ENCODE measurements at places on chromosomes 3 and 15.
A peak's percentile ranks its signal among the peaks of the same experiment; 100 is the strongest.

DNA sequence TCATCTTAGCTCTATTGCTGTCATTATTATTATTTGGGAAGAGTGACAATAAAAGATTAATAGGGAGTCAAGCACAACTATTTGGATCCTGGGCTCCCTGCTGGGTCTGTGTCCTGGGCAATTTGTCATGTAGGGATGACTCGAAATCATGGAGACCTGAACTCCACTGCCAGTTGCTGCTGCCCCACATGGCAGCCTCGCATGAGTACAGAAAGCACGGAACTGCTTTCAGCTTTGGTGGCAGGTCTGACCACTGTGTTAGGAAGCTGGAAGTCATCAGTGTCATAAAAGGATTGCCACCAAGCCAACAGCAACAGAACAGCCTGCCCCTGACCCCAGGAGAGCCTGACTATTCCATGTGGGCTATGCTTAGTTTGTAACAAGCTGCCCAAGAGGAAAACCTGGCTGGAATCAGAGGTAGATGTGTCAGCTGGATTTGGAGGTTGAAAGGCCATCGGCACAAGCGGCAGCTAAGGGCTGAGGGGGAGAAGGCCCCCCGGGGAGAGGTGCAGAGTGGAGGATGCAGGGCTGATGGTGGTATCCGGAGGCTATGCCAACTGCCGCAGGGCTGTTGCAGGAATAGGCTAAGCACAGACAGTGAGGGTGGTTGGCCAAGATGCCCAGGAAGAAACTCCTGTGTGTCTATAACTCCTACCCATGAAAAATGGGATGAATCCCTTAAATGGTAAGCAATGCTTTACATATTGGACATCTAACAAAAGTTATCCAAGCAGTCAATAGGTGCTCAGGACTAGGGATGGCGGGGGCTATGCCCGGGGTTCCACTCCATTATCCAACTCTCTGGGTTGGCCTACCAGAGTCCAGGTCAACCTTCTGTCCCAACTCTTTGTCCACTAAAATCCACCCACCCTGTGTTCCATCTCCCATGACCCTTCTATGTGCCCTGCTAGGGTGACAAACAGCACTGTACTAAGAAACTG, 291.6 kb downstream of the ADAMTS17 start:
- H3K4me3 ChIP-seq: no peak overlapping the region
- no peak overlapping the region for H3K27ac ChIP-seq
- H3K27me3 ChIP-seq: no peaks in the 10 kb centered on the region
- H3K36me3 ChIP-seq: no peaks in the 10 kb centered on the region
- DNase-seq: no peak

DNA sequence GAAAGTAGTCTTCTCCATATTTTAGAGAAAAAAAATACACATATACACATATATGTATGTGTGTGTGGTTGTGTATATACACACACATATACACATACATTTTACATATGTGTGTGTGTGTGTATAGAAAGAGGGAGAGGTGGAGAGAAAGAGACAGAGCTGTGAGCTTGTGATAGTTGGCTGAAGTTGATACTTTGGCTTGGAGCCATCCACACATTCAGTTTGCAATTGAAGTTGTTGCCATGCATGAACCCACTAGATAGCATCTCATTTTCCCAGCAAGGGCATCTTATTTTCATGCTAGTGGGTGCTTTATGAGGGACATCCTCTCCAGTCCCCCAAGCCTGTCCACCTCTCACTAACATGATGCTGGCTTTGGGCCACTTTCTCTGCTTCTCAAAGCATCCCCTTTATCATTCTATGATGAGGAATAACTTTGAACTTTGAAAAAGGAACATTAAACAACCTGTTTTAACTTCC, 228.6 kb downstream of the ZNF621 start:
- DNase-seq: no peak
- H3K36me3 ChIP-seq: no peaks in the 10 kb centered on the region
- no peaks in the 10 kb centered on the region for H3K27me3 ChIP-seq

DNA sequence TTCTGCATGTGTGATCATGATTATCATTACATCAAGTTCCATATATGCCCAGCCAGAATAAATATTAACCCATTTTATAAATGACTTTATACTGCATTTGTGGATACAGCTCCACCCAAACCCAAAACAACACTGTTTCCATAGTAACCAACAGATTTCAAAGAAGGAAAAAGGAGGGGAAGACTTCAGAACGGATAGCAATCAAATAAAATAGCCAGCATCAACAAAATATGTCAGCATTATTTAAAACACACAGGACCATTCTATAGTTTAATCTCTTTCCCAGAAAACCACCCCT, 114.4 kb downstream of the FOXP1 start:
- peaks cover 24% of the 10 kb centered on the region for H3K4me1 ChIP-seq
- no peaks in the 10 kb centered on the region for H3K36me3 ChIP-seq
- no peaks in the 10 kb centered on the region for H3K27me3 ChIP-seq
- no peak overlapping the region for H3K27ac ChIP-seq

DNA sequence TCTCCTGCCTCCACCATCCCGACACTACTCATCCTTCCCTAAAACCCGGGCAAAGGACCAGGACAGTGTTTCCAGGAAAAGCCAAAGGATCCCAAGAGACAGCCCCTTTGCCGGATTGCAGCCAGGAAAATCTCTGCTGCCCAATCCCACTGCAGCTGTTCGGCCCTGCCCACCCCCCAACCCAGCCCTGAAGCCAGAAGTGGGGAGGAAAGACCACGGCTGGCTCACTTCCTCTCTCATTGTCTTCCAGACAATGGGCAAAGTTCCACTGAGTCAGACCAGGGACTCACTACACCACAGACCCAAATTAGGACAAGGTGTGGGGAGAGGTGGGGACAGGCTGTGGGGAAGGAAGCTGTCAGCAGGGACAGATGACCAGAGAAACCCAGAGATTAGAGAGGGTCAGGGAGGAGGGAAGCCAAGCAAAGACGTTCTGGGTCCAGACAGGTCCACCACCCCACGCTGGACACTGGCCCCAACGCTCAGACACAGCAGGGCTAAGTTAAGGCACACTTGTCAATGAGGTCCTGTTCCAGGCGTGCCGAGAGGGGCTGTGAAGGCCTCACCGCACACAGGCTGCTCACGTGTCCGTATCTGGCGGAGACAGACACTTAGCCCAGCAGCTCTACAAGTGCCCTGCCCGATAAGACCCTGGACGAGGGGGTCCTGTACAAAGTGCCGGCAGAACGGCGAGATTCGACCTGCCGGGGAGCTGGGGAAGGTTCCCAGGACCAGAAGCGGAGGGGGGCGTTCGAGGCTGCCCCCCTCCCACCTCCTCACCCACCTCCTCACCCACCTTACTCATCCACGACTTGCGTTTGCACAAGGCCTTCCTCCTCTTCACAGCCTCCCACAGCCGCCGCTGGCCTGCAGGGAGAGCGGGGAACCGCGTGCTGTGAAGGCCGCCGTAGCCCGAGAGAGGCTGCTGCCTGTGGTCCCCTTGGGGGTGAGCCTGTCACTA, 21.9 kb downstream of the TNK2 start:
- H3K4me3 ChIP-seq: no peak overlapping the region
- DNase-seq: no peak
- H3K4me1 ChIP-seq: peaks cover 1% of the 10 kb centered on the region
- H3K27me3 ChIP-seq: no peaks in the 10 kb centered on the region
- H3K36me3 ChIP-seq: no peaks in the 10 kb centered on the region

- peaks cover 17% of the 10 kb centered on the region for H3K4me1 ChIP-seq
- no peaks in the 10 kb centered on the region for H3K36me3 ChIP-seq
- DNase-seq: no peak
Observed at GRCh38 chr3:184262764-184263179, 1.4 kb upstream of the CAMK2N2 start.

DNA sequence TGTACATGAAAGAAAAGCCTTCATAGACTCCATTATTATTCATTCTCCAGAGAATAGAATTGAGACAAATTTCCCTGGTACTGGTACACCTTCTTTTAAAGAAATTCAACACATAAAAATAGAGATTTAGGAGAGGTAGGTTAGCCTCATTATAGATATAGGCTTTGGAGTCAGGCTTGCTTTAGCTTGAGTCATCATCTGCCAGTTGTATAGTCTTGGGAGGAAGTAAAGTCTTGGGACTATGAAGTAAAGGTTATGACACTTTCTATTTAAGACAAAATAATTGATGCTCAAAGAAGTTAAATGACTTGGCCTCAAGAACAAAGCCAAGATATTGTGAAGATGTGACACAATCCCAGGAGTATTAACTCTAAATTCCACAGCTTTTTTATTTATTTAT, 4.3 kb downstream of the HRG start:
- no peak overlapping the region for H3K27ac ChIP-seq
- no peak overlapping the region for H3K4me3 ChIP-seq
- no peak for DNase-seq
- no peaks in the 10 kb centered on the region for H3K36me3 ChIP-seq
- no peaks in the 10 kb centered on the region for H3K27me3 ChIP-seq

- H3K27ac ChIP-seq: no peak overlapping the region
- H3K27me3 ChIP-seq: no peaks in the 10 kb centered on the region
- no peak overlapping the region for H3K4me3 ChIP-seq
- 0 out of 2 replicates have a peak, but pooled peaks cover 3% of the 10 kb centered on the region for H3K4me1 ChIP-seq
- H3K36me3 ChIP-seq: no peaks in the 10 kb centered on the region
Observed at GRCh38 chr3:78483090-78483489, 1284.7 kb downstream of the ROBO1 start.

GRCh38 chr3:143510601-143511000, 337.7 kb downstream of the SLC9A9 start:
- H3K4me3 ChIP-seq: no peak overlapping the region
- no peaks in the 10 kb centered on the region for H3K36me3 ChIP-seq
- H3K27me3 ChIP-seq: no peaks in the 10 kb centered on the region
- H3K4me1 ChIP-seq: no peaks in the 10 kb centered on the region
- no peak for DNase-seq

- H3K27ac ChIP-seq: no peak overlapping the region
- no peaks in the 10 kb centered on the region for H3K4me1 ChIP-seq
- H3K4me3 ChIP-seq: no peak overlapping the region
- no peak for DNase-seq
- H3K27me3 ChIP-seq: no peaks in the 10 kb centered on the region
Observed at GRCh38 chr15:58286523-58286922, 145.3 kb upstream of the LIPC start.

GRCh38 chr3:194905696-194906095, 220.0 kb downstream of the FAM43A start:
- no peaks in the 10 kb centered on the region for H3K36me3 ChIP-seq
- H3K27ac ChIP-seq: no peak overlapping the region

- H3K27me3 ChIP-seq: no peaks in the 10 kb centered on the region
- peaks cover 3% of the 10 kb centered on the region for H3K36me3 ChIP-seq
- DNase-seq: peak; percentile 21
- H3K27ac ChIP-seq: peak overlapping the region; percentile 56
- peak overlapping the region; percentile 26 for H3K4me3 ChIP-seq
Observed at GRCh38 chr3:109356442-109357155, 19.3 kb upstream of the DPPA4 start.

DNA sequence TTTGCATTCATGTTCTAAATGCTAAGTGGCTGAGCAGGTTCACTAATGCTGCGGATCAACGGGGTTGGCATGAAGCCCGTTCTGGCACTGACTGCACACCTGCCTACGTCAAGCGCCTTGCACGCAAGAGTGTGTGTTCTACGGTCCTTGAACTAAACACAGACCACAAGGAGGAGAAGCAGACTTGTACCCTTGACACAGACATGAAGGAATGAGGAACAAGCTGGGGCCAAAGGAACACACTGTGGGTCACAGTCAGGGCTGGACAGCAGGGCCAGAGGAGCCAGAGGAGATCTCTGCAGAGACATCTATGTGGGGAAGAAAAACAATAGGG, 48.0 kb upstream of the LDHAL6B start:
- no peak for DNase-seq
- peaks cover 17% of the 10 kb centered on the region for H3K36me3 ChIP-seq
- H3K4me1 ChIP-seq: no peaks in the 10 kb centered on the region
- no peaks in the 10 kb centered on the region for H3K27me3 ChIP-seq

- no peaks in the 10 kb centered on the region for H3K4me1 ChIP-seq
- H3K27ac ChIP-seq: no peak overlapping the region
- no peak for DNase-seq
- H3K36me3 ChIP-seq: no peaks in the 10 kb centered on the region
Observed at GRCh38 chr3:123258359-123258758, 56.6 kb downstream of the SEC22A start.

DNA sequence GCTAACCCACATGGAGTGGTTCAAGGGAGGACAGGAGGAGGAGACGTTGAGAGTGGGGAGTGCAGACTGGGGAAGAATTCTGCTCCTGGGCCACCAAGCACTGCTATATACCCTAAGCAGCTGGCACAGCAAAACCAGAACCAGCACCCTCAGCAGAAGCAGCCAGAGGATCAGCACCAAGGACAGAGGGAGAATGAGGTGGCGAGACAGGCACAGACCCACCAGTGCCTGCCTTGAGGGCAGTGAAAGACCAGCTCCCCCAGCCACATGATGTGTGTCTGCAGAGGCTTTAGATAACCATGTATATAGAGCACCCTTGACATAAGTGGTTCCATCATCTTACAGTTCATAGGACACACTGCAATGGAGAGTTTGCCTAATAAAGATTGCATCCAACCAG, 319.0 kb downstream of the GABRB3 start:
- H3K4me3 ChIP-seq: no peak overlapping the region
- DNase-seq: no peak
- no peak overlapping the region for H3K27ac ChIP-seq
- H3K4me1 ChIP-seq: no peaks in the 10 kb centered on the region
- H3K36me3 ChIP-seq: no peaks in the 10 kb centered on the region

DNA sequence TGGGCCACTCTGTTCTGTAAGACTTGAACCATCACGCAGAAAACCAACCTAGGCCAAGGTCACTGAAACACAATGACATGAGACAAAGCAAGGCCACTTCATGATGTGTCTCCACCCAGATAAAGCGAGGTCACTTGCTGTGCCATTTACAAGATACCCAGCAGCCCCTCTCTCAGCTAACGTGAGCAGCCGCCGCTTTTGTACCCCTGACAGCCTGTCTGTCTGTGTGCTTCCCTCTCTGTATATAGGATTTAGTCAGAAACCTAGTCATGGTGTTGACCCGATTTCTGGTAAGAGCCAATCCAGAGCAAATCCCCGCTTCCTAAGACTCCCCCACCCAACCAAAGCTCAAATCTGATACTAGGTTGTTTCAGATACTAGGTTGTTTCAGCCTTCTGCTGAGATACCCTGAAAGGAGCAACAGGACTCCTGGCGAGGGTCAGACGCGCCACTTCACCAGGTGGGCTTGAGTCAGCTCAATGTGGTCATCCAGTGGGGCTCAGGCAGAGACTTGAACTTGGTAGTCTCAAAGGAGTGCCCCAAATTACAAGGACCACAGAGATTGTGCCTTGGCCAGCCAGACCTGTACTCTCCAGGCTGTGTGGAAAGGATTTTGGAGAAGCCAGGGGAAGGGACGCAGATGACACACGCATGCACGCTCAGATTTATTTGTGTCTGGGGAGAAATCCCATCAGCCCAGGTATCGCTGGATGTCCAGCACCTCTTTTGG, 3.1 kb upstream of the ZXDC start:
- DNase-seq: no peak
- no peak overlapping the region for H3K27ac ChIP-seq
- no peak overlapping the region for H3K4me3 ChIP-seq

GRCh38 chr3:15506571-15506970, 14.9 kb downstream of the COLQ start:
- no peaks in the 10 kb centered on the region for H3K4me1 ChIP-seq
- H3K36me3 ChIP-seq: no peaks in the 10 kb centered on the region
- H3K4me3 ChIP-seq: no peak overlapping the region
